ENCODE measurements at places on chromosomes 7 and 10.

- no peak for DNase-seq
These were observed 25.5 kb upstream of the C10orf67 start for GRCh38 chr10:23370106-23370505.

DNA sequence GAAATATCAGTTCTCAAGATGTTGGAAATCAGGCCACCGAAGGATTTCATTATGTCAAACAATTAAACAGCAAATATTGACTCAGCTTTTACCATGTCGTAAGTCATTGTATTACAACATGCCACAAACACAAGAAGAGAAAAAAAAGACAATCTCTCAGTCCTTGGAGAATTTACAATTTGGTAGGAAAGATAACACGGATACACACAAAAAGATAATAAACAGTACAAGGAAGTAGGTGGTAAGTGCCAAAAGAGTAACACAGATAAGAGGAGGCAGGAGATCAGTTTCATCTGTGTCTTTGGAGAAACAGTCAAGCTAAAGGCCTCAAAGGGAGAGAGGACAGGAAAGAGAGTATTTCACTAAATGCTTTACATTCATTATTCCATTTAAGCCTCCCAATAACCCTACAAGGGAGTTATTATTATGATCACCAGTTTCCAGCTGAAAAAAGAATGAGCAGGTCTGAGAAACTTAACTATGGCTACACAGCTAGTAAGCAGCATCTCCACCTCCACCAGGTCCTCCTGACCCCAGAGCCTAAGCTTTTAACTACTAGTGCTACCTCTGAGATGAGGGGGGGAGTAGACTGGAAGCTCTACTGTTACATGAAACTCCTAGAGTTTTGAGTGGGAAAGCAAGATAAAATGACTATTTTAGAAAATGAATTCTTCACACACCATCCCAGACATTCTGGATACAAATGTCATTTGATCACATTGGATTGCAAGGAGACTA lies 13.9 kb upstream of the DNAJC1 start:
- no peak for DNase-seq

DNA sequence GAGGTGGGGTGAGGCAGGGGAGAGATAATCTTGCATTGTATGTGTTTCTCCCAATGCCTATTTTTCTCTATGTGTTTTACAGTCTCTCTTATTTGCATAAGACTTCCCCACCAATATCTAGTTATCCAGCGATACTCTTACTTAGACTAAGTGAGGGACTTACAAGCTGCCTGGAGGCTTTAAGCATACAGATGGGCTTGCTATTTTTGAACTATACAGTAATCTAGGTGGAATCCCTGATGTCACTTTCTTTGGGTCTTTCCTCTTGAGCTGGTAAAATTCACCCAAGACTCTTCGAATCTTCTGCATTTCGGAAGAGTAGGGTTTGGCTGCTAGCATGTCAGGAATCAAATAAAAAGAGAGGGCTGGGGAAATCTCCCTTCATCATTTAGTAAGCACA lies 76.6 kb downstream of the NDUFB2 start:
- no peak for DNase-seq

GRCh38 chr10:122884166-122884565 lies 4.8 kb upstream of the FAM24B start:
- no peak for DNase-seq

- no peak for DNase-seq
These were observed 28.6 kb downstream of the DHX32 start for GRCh38 chr10:125852487-125852886.

DNA sequence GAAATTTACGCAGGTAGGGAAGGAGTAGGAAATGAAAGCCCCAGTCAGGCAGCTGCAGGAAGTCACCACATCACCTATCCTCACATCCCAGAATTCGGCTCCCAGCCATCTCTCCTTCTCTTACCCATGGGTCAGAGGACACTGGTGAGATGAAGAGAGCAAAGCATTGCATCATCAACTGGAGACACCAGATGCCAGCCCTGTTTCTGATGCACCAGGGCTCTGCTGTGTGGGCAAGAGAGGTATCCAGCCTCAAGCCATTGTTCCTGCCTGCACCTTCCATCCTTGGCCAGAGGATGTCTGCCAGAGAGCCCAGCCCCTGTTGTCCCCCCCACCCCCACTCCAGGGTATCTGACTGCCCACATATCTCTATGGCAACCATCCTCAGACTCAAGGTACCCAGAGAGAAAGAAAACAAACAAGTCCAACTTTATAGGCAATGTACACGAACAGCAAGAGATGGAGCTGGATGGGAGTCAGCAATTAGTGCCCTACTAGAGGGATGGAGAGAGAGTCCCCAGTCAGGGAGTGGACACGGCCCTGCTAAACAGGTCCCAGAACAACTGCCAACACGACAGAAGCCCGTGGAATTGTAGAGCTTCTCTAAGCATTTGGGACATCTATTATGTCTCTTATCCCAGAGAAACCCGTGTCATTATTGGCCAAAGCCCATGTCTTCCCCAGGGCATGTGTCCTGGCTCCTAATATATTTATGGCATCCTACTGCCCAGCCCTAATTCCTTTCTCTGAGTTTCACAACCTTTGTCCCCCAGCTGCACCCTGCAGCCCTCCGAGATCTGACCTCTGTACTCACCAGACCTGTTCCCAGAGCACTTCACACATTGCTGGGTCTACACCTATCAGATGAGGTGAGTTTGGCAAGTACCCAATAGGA lies 2.8 kb downstream of the CAMK2G start:
- DNase-seq, result no peak

GRCh38 chr10:1548146-1548545 lies 189.2 kb downstream of the ADARB2 start:
- no peak for DNase-seq

GRCh38 chr7:96052860-96053470 lies 268.9 kb downstream of the SLC25A13 start:
- no peak for DNase-seq

- no peak for DNase-seq
These were observed 68.9 kb upstream of the NMT2 start for GRCh38 chr10:15237351-15237750.

- no peak for DNase-seq
These were observed 244.8 kb downstream of the BICC1 start for GRCh38 chr10:58757352-58758065.

GRCh38 chr10:33329178-33329577 lies 5.3 kb downstream of the NRP1 start:
- no peak for DNase-seq

DNA sequence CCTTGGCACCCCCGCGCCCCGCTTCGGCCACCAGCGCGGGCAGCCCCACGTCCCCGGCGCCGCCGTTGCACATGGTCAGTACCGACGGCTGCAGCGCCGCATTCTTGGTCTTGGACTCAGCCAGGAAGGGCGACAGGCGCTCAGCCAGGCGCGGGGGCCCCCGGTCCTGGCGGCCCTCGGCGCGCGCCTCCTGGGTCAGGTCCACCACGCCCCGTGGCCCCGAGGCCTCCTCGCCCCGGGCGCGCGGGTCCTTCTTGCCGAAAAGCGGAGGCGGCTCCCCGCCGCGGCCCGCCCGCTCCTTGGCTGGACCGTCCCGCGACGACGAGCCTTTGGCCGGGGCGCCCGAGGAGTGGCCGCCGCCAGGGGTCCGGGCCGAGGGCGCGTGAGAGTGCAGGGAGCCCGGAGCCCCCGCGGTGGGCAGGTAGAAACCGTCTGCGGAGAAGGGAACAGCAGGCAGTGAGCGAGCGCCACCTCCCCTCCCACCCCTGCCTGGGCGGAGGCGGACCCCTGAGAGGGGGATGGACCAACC lies 34.7 kb downstream of the TNRC18 start:
- no peak for DNase-seq

- DNase-seq, result no peak
These were observed 59.0 kb downstream of the YKT6 start for GRCh38 chr7:44259547-44260457.

DNA sequence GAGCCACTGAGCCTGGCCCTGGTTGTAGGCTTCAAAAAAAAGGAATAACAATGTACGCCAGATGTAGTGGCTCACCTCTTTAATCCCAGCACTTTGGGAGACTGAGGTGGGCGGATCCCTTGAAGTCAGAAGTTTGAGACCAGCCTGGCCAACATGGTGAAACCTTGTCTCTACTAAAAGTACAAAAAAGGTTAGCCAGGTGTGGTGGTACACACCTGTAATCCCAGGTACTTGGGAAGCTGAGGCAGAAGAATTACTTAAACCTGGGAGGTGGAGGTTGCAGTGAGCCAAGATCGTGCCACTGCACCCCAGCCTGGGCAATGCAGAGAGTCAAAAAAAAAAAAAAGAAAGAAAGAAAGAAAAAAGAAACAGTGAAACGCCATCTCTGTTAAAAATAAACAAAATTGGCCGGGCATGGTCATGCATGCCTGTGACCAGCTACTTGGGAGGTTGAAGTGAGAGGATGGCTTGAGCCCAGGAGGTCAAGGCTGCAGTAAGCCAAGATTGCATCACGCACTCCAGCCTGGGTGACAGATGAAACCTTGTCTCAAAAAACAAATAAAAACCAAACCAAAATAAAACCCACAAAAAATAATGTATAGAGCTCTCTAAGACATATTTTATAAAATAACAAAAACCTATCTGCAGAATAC lies 4.7 kb upstream of the KLHDC10 start:
- DNase-seq, result no peak

DNA sequence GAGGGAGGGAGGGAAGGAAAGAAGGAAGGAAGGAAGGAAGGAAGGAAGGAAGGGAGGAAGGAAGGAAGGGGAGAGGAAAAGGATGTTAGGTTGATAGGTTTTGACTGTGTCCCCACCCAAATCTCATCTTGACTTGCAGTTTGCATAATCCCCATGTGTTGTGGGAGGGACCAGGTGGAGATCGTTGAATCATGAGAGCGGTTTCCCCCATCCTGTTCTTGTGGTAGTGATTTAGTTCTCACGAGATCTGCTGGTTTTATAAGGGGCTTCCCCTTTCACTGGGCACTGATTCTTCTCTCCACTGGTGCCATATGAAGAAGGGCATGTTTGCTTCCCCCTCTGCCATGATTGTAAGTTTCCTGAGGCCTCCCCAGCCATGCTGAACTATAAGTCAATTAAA lies 15.1 kb upstream of the NUDCD3 start:
- no peak for DNase-seq

DNA sequence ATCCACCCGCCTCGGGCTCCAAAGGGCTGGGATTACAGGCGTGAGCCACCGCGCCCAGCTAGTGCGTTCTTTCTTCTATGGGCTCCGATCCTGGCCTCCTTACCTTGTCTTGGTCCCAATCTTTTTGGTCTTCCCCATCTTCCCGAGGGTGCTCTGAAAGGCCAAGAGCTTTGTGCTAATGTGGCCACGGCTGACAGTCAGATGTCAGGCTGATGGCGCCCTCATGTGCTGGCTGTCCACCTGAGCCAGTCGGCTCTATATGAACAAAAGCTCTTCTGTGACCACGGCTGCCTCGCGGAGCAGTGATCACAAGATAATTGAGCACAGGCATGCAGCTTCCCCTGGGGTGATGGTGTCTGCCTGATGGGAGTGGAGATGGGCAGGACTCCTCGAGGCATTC lies 11.0 kb upstream of the AHCYL2 start:
- DNase-seq, result no peak

- no peak for DNase-seq
These were observed 34.1 kb downstream of the OSBPL3 start for GRCh38 chr7:24945899-24946298.

- no peak for DNase-seq
These were observed 380.2 kb downstream of the EXOC4 start for GRCh38 chr7:133633055-133633454.

- no peak for DNase-seq
These were observed 7.9 kb downstream of the LAT2 start for GRCh38 chr7:74217455-74218342.

DNA sequence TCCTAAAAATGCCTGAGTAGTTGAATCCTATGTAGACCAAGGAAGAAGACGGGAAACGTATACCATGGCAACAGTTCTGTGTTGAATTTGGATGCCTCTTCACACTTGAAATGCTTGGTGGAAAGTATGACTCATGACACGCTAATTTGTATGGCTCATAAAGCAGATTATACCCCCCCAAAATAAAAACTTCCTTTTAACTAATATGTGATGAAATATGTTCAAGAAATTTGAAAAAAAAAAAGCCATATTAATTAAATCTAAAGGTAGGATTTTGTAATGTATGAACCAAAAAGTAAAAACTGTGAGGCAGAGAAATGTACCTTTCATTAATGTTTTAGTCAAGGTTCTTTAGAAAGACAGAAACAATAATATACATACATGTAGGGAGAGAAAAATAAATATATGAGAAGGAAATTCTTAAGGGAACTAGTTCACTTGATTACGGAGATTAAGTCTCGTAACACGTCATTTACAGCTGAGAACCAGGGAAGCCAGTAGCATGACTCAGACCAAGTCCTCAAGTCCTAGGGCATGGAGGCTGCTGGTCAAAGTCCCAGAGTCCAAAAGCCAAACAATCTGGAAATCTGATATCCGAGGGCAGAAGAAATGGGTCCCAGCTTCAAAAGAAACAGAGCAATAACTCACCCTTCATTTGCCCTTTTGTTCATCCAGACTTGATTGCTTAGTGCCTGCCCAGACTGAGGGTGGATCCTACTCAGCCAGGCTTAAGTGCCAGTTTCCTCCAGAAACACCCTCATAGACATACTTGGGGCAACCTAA lies 485.1 kb downstream of the SEMA3D start:
- DNase-seq, result no peak
